Activated naive CD4-positive, alpha-beta T cell (primary cell): ENCODE measurements at places on chromosomes 7 and 10.

DNA sequence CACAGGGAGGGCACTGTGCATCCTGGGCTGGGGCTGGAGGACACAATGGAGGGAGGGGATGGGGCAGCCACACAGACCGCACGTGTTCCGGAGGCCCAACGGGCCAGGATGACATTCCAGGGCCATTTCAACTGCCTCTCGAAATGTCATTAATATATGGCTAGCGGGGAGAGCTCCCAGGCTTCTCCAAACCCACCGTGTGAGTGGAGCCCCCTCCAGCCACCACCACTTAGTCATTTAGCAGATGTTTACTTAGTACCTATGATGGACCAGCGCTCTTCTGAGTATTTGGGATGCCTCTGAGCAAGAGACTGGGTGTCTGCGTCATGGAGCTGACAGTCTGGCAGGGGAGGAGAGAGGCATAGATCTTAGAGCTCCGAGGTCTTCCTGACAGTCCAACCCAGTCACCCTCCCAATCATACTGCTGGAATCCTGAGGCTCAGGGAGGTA, 107.3 kb downstream of the ZMIZ1 start:
- no peak for DNase-seq

DNA sequence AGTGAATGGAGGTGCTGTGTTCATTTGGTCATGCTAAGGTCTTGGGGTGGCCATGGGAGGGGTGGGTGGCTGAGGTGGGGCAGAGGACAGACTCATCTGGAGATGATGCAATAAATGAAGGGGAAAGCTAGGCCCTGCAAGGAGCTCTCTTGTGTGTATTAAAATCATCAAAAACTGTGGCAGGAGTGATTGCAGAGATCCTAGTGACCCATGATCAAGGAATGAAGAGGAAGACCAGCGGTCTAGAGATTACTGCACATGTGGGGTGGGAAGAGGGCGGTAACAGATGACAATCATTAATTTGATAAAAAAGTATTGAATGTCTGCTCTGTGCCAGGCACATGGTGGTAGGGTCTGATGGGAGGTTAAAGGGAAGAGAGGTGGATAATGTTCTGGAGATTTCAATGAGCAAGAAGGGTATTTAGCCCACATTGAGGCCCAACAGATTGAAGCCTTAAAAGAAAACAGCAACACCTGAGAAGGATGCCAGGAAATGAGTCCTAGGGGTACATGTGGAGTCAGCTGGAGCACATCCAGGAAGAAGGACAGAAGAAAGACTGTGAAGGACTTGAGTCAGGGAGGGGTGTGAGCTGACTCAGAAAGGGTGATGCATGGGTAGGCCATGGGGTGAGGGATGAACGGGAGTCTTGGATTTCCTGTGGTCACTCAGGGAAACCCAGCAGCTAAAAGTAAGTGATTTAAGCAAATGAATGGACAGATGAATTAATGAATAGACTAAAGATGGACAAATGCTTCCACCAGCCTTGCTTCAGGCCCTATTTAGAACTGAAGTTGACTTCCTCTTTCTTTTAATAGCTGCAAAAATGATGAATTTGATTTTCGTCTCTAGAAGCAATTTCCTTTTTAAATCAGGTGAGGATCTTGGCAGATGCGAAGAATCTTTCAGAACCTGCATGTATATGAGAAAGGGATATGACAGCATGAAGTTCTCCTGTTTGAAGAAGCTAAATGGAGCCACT, 83.1 kb upstream of the IGFBP3 start:
- no peak for DNase-seq

- DNase-seq, result no peak
These were observed 587.7 kb downstream of the KCNMA1 start for GRCh38 chr10:77049896-77050295.

- DNase-seq, result no peak
These were observed 78.1 kb downstream of the USP6NL start for GRCh38 chr10:11533328-11533781.

- no peak for DNase-seq
These were observed 100.6 kb downstream of the GPR26 start for GRCh38 chr10:123766761-123767160.

DNA sequence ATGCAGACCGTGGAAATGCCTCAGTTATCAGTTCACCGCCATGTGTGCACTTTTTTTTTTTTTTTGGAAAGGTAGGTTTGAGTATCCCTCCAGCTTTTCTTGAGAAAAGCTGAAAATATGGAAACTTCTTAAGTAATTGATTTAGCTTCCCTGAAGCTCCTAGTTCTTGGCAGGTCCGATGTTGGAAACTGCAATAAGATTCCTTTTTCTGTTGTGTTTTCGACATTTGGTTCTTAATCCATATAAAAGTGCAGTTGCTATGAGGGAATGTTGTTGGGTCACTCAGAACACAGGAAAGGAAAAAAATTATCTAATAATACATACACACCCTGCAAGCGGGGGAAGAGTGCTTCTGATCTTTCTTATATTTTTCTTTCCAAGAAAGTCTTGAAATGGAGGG, 665.2 kb downstream of the INHBA start:
- DNase-seq, result no peak

- DNase-seq, result no peak
These were observed 224.4 kb downstream of the ARHGAP12 start for GRCh38 chr10:31704195-31704594.
